ENCODE measurements at places on chromosomes 6 and 20. TPM values are rescaled to one million over a fixed set of nuclear protein-coding genes. Genes with fewer than 3 reads are reported as not detected.

The MARCKS gene
- total RNA-seq: 54.0 TPM

The ABT1 gene
- total RNA-seq: 16.8 TPM

The BPHL gene
- total RNA-seq: 15.1 TPM

The RARS2 gene
- total RNA-seq: 23.8 TPM

The TRIM40 gene
- not detected for total RNA-seq

The MICB gene
- total RNA-seq: 2.9 TPM

The TPX2 gene
- 1.8 TPM for total RNA-seq
